Endothelial cell of umbilical vein (primary cell): ENCODE measurements at places on chromosomes 1 and 21. TPM values are rescaled to one million over a fixed set of nuclear protein-coding genes. Genes with fewer than 3 reads are reported as not detected.

MROH9 gene
- total RNA-seq: not detected in 2 replicates

MYBPH gene
- total RNA-seq: not detected in 2 replicates

DNA sequence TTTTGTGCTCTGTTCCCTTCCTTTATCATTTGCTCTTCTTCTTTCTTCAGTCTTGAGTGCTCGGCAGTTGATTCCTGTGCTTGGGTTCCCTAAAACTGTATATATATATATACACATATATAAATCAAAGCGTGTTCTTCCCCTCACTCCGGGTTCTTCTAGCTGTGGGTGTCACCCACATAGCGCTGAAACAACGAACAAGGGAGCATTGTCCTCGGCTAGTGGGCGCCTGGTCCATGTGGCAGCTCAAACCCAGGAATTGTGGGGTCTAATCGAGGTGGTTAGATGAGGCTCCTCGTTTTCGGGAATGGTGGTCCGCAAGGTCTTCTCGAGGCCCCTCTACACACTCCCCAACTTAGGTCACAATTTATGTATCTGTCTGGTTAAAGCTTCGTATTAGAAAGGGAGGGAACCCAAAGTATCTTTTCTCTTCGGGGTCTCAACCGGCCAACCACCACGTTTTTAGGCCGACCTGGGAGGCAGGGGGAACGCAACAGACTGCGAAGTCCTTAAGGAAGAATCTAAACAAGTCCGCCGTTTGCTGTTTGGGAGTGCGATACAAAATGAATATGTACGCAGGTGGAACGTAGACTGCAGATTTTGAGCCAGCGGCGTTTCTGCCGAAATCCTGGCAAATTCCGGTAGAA lies 504 bp upstream of the SDHC start:
- peak overlapping the region; percentile 45 for H3K4me3 ChIP-seq
- DNase-seq: no peak
- peak overlapping the region; percentile 93 for H3K27ac ChIP-seq
- H3K4me1 ChIP-seq: peaks cover 9% of the 10 kb centered on the region

DNA sequence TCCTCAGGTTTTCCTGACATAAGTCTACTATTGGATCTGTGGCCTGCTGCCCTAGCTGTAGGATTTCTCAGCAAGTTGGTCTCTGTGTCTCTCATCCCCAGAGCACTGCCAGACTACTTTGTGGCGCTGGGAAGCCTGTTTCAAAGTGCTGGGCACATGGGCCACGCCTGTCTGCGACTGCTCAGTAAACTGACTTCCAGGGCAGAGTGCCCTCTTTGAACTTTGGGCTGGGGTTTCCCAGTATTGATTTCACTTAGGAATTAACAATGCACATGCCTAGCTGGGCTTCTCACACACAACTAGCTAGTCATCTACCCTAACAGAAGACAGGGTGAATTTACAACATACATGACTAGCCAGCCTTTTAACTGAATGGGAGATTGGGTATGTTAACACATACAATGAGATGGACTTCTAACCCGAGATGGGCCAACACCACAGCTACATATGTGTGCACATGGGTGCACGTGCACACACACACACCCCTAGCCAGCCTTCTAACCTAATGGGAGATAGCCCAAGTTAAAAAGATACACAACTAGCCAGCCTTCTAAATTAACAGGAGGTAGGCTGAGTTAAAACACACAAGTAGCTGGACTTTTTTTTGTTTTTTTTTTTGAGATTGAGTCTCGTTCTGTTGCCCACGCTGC lies 6.9 kb upstream of the TRIM17 start:
- H3K36me3 ChIP-seq: no peaks in the 10 kb centered on the region
- no peak overlapping the region for H3K4me3 ChIP-seq
- H3K27ac ChIP-seq: no peak overlapping the region

GRCh38 chr1:51147394-51147793 lies 45.4 kb downstream of the C1orf185 start:
- no peak for DNase-seq
- no peak overlapping the region for H3K27ac ChIP-seq
- H3K27me3 ChIP-seq: peaks cover 12% of the 10 kb centered on the region
- H3K36me3 ChIP-seq: no peaks in the 10 kb centered on the region
- H3K4me1 ChIP-seq: no peaks in the 10 kb centered on the region
- no peak overlapping the region for H3K4me3 ChIP-seq

S100A1 gene
- not detected in 2 replicates for total RNA-seq

DNA sequence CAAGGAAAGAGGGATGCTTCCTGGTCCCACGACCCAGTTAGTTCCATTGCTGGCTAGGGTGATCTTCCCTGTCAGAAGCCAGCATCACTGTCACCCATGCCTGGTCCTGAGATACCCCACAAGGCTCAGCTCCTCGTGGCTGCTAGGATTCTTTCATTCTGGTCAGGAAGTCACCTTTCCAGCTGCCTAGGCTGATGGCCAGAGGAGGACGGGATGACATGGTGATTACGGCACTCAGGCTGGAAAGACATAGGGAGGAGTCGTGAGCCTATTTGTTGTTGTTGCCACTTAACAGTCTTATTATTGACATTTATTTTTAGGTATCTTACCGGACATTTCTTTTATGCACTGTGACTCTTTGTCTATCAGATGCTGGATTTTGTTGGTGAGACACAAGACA lies 20.0 kb upstream of the MAPKAPK2 start:
- peaks cover 33% of the 10 kb centered on the region for H3K27me3 ChIP-seq
- no peak overlapping the region for H3K27ac ChIP-seq
- H3K4me3 ChIP-seq: no peak overlapping the region
- no peak for DNase-seq
- H3K4me1 ChIP-seq: no peaks in the 10 kb centered on the region
- H3K36me3 ChIP-seq: no peaks in the 10 kb centered on the region

HSD3B1 gene
- not detected in 2 replicates for total RNA-seq

GRCh38 chr1:56374026-56374974 lies 205.1 kb downstream of the PLPP3 start:
- no peak overlapping the region for H3K27ac ChIP-seq
- H3K4me3 ChIP-seq: no peak overlapping the region
- no peaks in the 10 kb centered on the region for H3K27me3 ChIP-seq
- no peak for DNase-seq
- H3K4me1 ChIP-seq: no peaks in the 10 kb centered on the region
- no peaks in the 10 kb centered on the region for H3K36me3 ChIP-seq

PPIH gene
- total RNA-seq: 49.3 and 52.1 TPM in 2 replicates
